ENCODE measurements at places on chromosomes 6 and 20.

DNA sequence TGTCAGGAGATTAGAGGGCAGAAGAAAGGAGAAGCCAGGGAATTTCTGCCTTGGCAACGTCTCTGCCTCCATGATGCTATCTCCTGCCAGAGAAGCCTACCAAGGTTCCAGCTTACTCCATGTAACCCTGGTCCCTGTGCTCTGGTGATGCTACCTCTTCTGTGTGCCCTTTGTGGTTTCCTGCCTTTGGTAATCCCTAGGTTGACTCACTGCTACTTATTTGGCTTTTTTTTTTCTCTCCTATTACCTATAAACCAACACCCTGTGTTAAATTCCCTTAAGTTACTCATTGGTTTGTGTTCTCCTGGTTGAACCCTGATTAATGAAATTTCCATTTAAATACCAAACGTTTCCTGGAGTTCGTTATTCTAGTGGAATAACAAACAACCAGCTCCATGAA is 527.8 kb upstream of the FLRT3 start:
- no peak for DNase-seq

DNA sequence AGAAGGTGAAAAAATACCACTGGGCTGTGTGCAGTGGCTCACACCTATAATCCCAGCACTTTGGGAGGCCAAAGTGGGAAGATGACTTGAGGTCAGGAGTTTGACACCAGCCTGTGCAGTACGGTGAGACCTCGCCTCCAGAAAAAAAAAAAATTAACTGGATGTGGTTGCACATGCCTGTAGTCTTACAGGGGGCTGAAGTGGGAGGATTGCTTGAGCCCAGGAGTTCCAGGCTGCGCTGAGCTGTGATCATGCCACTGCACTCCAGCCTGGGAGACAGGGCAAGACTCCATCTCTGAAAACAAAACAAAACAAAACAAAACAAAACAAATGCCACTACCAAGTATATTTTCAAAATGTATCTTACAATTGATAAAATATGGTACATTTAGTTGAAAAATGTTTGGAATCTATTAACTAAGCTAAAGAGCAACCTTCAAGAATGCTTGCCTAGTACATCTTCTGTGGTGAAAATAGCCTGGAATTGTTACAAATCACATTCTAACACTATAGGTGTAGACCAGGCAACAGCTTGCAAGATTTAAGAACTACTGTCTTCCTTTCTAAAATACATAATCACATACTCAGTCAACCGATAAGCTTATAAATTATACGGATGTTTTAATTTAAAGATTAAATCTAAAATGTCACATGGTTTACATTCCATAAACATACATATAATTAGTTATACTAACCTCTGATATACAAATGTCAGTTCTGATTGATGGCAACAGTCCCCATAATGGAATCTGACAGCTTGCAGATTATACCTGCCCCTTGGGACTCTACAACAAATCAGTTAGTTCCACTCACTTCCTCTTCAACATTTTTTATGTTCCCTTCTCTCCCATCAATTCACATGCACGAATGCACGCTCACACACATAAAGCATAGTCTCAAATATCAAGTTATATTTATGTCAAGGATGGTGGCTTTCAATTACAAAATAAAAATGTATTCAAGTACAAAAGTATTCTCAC is 150.8 kb downstream of the ASCC3 start:
- DNase-seq, result no peak

GRCh38 chr20:3775457-3776108 is 5.7 kb downstream of the SPEF1 start:
- no peak for DNase-seq

- DNase-seq, result no peak
These were observed 96.3 kb downstream of the GJA1 start for GRCh38 chr6:121531658-121532169.

GRCh38 chr20:18304618-18305017 is 16.3 kb downstream of the ZNF133 start:
- DNase-seq, result no peak

DNA sequence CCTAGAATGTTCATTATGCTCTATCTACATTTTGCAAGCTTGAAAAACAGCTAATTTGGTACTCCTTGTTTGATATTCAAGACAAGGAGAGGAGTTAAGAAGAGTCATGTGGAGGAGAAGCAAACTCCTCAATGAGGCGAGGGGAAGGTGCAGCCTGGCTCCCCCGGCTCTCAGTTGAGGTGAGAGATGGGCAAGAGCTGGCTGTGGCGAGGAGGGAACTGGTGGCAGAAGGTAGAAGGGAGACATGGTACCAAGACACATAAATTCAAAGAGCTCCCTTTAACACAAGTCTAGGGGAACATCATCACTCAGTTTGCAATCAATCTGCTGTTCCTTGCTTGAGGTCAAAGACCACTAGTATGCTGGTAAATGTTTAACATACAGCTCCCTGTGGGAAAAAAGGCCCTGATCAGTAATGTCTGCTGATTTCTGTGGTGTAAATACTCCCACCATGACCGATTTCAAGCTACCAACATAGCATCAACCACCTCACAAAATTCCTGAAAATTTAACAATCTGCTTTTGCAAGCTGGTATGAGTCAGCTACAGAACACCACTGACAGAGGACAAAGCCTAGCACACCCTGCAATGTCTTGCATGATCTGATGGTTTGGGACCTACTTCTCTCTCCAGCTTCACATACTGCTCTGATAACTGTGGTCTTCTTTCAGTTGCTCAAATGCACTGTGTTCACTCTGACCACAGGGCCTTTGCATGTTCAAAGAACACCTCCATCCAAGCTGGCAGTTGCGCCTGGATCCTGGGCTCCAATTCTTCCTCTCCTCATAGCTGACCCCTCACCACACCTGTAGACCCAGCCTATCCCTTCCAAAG is 516.3 kb upstream of the CHD6 start:
- DNase-seq, result no peak

Measured in activated T-helper 1 cell treated with anti-CD3 and anti-CD28 coated beads, Interleukin-12 subunit alpha, Interleukin-12 subunit beta, Interleukin-2, Interleukin-4 antibody, amounts not matched to agents 30 ng/mL and 10 ng/mL and 1 ng/mL, durations not matched to agents 14 hours and 24 hours and 36 hours (primary cell).